ENCODE measurements at places on chromosomes 13 and 19.

GRCh38 chr19:37778613-37779126 lies 716 bp downstream of the ZNF573 start:
- DNase-seq, result no peak

- no peak for DNase-seq
These were observed 65.2 kb downstream of the FNDC3A start for GRCh38 chr13:49040872-49041271.

DNA sequence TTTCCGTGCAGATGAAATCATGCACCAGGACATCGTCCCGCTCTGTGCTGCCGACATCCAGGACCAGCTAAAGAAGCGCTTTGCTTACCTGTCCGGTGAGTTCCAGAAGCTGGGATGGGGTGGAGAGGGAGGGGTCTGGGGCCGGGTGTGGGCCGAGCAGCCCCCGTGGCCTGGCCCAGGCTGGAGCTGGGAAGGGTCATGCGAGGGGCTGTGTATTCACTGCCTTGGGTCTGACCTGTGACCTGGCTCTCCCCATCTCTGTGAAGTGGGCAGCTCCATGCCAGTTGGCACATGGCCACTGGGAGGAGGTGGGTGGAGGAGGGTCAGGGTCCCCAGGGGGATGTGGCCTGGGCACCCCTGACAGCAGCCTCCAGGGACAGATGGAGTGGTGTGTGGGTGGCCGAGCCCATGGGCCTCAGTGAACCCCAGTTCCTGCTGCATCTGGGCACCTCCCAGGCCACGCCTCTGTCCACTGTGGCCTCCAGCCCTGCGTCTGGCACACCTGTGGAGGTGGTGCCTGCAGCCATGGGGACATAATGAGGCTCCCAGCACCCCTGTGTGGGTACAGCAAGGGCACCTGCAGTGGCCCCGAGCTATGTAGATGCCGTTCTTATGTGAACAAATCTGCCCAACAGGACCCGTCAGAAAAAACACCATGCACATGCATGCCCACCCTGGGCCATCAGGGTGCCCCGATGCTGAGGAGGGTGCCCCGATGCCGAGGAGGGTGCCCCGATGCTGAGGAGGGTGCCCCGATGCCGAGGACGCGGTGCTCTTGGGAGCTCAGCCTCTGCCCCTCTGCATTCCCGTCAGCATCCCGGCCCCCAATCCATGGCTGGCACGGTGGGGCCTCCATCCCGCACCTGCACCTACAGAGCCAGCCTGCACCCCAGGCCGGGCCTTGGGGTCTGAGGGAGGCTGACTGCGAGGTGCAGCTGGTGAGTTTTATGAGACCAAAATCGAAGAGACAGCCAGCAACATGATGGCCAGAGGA lies 46.0 kb downstream of the MCF2L start:
- DNase-seq, result no peak

GRCh38 chr19:16446724-16447368 lies 24.9 kb downstream of the EPS15L1 start:
- DNase-seq, result peak; percentile 53

DNA sequence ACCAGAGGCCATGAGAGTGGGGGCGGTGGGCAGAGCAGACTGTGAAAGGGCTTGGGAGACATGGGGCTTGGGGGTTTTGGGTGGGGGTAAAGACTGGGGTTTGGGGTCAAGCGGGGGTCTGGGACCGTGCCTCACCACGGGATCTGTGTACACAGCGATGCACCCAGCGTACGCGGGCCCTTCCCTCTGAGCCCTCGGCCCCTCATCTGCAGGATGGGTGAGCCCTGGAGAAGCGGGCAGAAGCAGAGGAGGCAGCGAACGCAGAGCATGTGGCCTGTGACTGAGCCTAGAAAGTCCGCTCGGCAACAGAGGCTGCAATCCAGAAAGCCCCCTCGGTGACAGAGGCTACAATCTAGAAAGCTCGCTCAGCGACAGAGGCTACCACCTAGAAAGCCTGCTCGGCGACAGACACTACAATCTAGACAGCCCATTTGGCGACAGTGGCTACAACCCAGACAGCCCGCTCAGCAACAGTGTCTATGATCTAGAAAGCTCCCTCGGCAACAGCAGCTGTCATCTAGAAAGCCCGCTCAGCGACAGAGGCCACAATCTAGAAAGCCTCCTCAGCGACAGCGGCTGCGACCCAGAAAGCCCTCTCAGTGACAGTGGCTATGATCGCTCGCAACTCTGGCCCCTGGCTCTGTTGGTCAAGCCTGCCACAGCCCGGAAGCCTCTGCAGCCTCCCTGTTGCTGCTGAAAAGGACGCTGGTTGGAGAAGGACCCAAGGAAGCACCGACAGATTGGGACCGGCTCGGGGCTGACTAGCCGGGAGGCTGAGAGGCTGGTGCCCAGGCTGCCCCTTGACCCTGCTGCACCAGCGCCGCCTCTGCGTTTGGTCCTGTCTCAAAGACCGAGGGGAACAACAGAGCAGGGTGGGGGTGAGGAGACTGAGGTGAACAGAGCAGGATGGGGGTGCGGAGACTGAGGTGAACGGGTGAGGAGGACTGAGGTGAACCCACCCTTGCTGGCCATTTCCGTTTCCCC lies 68.6 kb downstream of the SPACA7 start:
- no peak for DNase-seq

GRCh38 chr13:26964278-26965250 lies 204.0 kb upstream of the GPR12 start:
- peak; percentile 46 for DNase-seq
